ENCODE measurements at places on chromosomes 1 and 21.

DNA sequence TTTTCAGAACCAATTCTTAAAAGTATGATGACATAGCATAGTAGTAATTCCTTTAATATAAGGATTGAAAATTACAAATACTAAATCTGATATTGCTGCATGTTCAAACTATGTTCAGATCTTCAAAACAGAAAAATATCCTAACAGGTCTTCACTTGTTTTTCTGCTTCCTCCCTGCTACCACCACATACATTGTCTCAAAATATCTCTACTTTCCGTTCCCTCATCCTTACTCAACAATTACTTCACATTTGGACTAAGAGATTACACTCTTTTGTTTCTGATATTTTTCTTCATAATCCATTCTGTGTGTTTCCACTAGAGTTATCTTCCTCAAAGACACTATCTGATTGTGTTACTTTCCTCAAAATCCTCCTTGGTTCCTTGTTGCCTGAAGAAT lies 125.1 kb downstream of the NEK7 start:
- no peak for DNase-seq

DNA sequence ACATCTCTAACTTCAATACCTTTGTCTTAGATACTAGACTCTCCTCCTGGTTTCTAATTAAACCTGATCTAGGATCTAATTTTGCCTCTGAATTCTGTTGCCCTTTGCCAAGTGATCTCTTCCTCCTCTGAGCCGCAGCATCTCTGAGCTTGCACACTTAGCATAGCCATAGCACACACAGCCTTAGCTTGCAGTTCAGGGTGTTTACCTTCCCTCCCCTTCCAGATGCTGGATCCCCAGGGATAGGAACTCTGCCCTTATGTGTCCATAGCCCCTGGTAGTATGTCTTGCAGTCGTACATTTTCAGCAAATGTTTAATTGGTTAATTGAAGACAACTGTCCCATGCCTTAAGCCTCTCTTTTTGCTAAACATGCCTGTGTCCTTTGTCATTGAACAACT lies 30.3 kb downstream of the SELL start:
- no peak for DNase-seq

DNA sequence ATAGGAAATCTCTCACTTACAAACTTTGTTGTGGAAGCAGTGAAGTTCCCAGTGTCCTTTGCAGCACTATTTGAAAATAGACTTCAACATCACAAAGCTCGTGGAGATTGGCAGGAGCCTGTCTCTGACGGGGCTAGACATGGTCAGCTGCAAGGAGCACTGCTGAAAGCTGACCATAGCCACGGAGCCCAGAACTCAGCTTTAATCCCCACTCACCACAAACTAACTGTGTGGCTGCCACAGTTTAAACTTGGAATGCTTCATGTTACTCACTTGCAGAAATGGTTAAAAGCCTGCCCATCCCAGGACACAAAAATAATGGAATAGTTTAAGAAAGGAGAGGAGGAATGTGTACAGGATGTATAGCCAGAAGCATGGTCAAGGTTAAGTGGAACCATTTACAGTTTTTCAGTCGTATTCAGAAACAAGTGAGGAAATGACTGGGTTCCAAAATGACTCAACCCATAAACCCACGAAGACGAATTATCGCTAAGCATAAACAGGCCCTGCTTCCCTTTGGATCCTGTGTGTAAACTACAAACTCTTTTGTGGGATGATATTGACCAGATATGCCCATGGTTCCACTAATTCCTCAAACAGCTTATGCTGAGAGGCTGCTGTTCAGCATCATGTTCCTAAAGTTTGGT lies 18.2 kb downstream of the DNALI1 start:
- DNase-seq: no peak

DNA sequence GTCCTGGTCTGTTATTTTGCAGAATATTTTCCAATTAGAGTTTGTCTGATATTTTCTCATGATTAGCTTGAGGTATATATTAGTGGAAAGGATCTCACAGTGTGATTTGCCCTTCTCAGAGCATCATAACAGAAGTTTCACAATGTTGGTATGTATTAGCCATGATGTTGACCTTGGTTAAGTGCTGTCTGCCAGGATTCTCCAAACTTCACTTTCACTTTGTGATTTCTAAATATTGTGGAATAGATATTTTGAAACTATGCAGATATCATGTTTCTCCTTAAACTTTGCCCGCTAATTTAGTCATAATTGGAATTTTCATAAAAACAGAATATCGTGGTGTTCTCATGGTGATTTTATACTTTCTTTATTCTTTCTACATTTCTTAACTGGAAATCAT lies 98.0 kb upstream of the DEPDC1 start:
- DNase-seq: no peak
